ENCODE measurements at places on chromosomes 3 and 15. TPM values are rescaled to one million over a fixed set of nuclear protein-coding genes. Genes with fewer than 3 reads are reported as not detected.

Gene SEMA3B
- polyA plus RNA-seq = 1.3 TPM

Gene HEG1
- polyA plus RNA-seq = 3.3 TPM

Gene GOLGA6L7
- polyA plus RNA-seq = not detected

Gene SRP14
- 413 TPM for polyA plus RNA-seq
